ENCODE measurements at places on chromosomes 2 and 18.

DNA sequence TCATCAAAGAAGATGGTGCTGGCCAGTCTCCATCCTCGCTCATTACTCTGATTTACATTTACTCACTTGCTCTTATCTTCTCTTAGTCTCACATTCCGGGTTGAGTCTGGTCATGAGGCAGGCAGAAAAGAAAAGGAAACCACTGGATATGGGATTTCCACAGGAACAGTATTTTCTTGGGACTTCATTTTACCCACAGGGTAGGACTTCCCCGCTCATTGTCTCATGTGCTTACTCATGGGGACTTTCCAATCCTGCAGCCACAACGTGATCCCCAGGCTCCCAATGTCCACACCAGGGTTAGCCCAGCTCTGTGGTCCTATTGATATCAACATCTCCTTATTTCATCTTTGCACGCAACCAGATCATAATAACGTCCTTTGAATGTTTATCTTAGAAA, 373.8 kb downstream of the TMEM182 start:
- DNase-seq, result no peak

DNA sequence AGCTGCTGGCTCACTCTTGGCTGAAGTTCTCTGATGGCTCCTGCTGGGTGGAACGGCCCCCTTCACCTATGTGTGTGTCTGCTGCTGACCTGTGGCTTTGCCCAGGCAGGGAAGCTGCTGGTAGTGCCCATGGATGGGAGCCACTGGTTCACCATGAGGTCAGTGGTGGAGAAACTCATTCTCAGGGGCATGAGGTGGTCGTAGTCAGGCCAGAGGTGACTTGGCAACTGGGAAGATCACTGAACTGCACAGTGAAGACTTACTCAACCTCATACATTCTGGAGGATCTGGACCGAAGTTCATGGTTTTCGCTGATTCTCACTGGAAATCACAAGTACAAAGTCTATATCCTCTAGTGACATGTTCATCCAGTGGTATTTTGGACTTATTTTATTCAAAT, 13.9 kb upstream of the UGT1A8 start:
- DNase-seq, result no peak

DNA sequence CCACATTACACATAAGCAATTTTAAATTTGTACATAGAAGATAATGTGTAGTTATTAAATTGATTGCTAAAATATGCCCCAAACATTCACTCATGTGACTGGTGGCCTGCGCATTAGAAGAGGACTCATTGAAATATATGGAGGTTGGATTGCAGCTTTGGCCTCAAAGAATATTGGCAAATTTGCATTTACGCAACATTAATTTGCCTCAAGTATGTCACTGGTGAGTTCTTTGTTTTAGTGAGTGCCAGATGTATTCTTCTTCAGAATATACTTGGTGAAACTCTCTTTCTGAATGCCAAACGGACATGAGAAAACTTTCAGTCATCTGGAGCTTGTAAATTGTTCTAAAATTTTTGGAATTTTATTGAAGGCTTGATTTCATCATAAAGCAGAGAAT, 5.9 kb upstream of the EFEMP1 start:
- no peak for DNase-seq

GRCh38 chr2:36459725-36460137, 104.2 kb downstream of the CRIM1 start:
- no peak for DNase-seq

GRCh38 chr2:211867845-211868451, 670.7 kb downstream of the ERBB4 start:
- no peak for DNase-seq

GRCh38 chr2:172098287-172098649, 4.4 kb downstream of the DLX2 start:
- no peak for DNase-seq
